Erythroblast (primary cell): ENCODE measurements at places on chromosomes 7 and 10.

GRCh38 chr10:110667620-110668343 lies 23.6 kb downstream of the RBM20 start:
- DNase-seq, result no peak

GRCh38 chr10:8919280-8919679 lies 864.8 kb downstream of the GATA3 start:
- DNase-seq, result no peak

DNA sequence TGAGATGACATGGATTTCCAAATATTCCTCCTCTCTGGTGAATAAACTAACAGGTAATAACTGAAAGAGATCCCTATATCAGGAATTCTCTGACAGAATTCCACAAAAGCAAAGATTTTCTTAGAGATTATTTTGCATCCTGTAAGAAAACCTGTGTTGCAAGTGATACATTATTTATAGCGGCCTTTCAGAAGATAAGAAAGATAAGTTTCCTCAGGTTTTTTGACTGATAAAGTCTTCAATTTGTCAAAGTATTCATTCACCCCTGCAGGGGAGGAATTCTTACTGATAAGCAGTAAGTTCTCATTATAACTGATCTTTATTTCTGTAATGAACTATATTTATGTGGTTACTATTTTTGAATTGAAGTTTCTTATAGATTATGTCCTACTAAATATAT lies 554.0 kb downstream of the ARL4A start:
- DNase-seq, result no peak

GRCh38 chr10:49564461-49565009 lies 25.6 kb upstream of the ERCC6 start:
- no peak for DNase-seq

DNA sequence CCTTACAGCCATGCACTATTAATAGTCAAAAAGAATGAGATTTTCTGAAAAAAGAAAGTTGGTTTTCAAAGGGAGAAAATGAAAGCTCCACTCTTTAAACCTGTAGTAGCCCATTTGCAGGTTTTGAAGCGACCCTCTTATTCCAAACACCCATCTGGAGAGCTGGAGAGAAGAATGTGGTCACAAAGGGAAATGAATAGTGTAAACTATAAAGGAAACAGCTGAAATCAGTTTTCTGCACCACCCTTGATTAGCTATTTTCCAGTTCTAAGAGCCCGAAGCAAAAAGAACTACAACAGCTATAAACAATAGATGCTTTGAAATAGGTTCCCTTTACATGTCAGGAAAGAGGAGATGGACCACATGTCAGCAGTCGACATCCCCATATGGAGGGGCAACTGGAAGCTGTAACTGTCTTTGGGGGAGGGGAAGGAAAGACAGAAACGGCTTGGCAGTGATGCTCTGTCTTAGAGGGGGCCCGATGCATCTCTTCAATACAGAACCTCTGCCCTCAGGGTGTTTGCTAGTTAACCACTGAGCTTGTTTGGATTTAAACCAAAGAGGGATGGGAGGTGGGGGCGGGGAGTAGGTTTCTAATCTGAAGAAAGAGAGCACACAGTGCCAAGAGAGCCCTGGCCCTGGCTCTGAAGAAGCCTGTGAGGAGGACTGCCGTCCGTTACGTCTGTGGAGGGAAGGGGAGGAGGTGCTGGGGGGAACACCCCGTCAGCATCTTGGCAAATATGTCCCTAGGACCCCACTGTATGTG lies 55.3 kb downstream of the CPVL start:
- DNase-seq, result no peak

DNA sequence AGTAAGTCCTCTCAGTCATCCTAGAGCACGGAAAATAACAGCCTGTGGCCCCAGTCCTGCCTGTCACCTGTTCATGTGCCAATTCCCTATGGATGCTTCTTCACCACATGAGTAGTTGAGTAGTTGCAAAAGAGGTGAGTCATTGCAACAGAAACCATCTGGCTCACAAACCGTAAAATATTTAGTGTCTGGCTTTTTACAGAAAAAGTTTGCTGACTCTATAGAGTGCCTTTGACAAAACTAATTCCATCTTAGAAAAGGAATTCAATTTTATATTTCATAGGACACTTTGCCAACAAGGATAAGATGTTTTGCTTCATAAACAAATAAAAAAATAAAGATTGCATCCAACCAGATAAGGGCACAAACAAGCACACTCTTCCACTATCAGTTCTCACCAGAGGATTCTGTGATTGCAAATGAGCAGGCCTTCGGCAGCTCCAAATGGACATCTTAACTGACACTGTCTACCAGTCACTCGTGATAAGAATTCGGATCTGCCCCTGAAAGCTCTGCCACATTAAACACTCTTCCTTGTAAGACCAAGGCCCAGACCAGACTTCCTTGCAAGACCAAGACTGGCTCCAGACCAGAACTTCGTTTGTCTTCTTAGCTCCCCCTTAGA lies 242.7 kb upstream of the SEMA3C start:
- DNase-seq, result peak; percentile 83

DNA sequence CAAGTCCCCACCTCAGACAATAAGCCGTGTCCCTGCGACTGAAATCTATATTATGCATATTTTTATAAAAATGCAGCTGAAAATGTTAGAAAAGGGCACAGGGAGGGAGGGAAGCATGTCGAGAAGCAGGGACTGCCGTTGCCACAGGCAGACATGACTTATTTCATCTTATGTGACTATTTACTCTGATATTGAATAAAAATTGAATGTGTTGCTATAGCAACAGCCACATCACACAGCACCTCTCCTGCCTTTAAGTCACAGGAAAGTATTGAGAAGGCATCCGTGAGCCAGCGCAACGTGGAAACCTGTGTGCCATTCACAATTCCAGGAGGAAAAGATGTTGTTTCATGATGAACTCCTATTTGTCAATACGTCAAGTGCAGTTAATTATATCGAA lies 549.5 kb downstream of the DNAJB6 start:
- no peak for DNase-seq

GRCh38 chr10:125001313-125002046 lies 59.6 kb downstream of the ZRANB1 start:
- no peak for DNase-seq
